Fibroblast of skin of right quadriceps (primary cell): ENCODE measurements at places on chromosomes 4 and X.

DNA sequence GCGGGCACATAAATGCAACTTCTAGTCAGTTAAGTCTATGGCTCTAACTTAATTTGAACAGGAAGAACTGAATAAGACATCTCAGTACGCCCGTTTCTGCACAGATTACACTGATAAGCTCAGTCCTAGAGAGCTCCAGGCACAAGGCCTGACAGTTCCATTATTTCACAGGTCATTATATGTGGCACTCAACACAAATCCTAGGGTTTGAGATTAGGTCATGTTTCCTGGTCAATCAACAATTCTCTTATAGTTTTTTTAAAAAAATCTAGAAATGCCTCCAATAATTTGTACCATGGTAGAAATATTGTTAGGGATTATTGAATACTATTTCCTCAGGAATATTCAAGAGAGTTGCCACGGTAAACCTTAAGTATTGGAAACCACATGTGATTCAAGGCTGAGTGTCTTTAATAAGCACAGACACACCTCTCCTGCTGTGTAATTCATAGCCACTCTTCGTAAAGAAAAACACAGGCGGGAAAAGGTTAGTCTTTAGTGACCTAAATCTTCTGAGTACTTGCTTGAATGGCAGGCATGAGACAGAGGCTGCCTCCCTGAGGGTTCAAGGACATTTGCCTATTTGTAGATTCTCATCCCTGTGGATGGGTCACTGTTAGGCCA is 342.9 kb upstream of the ADGRL3 start:
- DNase-seq, result no peak

GRCh38 chr4:54498661-54499111 is 159.1 kb upstream of the KIT start:
- DNase-seq, result peak; percentile 89

- no peak for DNase-seq
Observed at GRCh38 chr4:2322227-2322626, 60.3 kb upstream of the MXD4 start.

DNA sequence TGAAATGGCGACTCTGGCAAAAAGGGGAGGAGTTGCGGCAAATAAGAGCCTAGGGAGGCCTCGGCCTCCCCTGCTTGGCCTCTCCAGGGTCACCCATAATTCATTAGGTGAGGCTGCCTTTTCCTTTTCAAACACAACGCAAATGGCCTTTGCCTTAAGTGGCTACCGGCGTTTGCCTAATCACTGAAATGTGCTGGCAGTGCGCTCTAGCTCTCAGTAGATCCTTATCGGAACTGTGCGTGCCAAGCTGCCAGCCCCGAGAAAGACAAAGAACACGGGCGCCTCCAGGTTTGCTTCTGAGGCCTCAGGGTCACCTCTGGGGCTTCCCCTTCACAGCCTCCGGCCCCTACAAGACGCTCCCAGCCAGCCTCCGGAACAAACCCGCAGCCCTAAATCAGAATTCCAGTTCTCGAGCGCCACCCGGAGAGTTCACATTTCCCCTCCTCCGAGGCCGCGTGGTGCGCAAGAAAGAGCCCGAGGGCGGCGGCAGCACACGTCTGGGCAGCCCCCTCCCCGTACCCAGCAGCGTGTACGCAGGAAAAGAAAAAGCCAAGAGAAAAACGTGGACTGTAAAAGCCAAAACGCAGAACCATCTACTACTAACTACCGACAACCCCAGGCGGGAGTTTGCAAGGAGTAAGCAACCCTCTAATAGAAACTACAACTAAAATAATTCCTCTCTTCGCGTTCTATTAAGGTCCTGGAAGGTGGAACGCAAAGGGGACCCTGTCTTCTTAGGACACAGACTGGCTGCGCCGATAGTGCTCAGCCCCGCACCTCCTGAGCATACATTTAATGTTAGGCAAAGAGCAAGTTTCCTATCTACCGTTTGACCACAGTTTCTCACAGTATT is 76.5 kb upstream of the BCOR start:
- no peak for DNase-seq

DNA sequence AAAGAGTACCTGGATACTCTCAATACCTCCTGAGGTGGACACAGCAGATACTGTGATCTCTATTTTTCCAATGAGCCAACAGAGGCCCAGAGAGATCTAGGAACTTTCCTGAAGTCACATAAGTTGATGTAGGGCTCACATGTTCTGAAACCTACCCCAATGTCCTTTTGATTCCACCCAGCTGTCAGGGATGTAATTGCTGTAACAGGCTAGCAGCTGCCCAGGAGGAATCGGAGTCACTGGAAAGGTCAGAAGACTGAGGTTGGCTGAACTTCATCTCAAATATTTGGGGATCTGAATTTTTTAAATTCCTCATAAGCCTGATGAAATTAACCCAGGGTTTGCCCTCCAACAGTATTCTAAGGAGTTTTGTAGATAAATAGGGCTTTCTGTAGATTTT is 52.5 kb upstream of the PROM1 start:
- DNase-seq, result no peak

- DNase-seq, result peak; percentile 83
Observed at GRCh38 chrX:139881572-139881971, 51.3 kb downstream of the ATP11C start.

GRCh38 chr4:2786794-2787229 is 6.1 kb upstream of the SH3BP2 start:
- no peak for DNase-seq

DNA sequence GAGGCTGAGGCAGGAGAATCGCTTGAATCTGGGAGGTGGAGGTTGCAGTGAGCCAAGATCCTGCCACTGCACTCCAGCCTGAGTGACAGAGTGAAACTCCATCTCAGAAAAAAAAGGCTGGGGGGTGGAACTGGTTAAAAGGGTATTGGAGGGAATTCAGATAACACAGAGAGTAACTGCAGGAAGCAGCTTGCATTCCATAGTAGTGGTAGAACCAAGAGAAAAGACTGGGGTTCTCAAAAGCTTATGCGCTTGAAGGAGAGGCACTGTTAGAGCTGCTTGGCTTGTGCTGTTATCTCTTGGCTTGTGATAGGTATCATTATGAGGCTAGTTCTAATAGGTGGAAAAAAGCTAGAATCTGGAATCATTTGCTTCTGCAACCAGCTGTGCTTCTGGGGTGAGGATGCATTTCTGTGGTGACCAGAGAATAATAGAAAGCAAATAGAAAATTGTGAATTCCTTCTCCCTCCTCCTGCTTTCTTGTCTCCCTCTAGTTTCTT is 91.2 kb upstream of the ELOVL6 start:
- no peak for DNase-seq

DNA sequence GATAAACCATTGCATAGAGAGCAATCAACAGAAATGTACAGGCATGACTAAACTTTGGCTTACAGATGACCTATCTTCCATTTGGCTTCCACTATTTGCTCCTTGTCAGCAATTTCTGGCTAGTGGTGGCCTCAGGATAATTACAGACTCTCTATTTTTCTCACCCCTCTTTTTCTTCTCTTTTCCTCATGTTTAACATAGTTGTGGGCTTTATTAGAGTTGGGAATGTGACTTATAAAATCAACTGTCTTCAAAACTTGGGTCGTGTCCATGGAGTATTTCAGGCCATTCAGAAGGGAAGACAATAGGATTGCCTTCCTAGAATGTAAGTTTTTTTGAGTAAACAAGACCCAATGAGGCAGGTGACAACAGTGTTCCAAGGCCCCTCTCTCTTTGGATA is 236.2 kb downstream of the FRAS1 start:
- peak; percentile 90 for DNase-seq

DNA sequence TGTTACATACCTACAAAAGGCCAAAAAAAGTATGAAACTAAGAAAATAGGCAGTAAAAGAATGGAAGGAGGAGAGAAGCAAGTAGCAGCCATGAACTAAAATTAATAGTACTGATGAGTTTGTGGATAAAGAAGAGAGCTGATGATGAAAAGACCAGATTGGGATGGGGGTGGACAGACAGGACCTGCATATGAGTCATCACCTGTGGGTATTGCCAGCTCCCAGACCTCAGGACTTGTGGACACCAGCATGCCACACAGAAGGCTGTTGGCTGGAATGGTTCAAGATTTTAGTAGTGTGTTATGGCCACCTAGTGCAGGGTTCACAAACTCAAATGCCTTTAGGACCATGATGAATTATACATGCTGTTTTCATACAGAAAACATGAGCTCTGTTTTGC is 58.9 kb downstream of the ARX start:
- peak; percentile 2 for DNase-seq

GRCh38 chr4:55242506-55242905 is 103.5 kb upstream of the SRD5A3 start:
- no peak for DNase-seq

DNA sequence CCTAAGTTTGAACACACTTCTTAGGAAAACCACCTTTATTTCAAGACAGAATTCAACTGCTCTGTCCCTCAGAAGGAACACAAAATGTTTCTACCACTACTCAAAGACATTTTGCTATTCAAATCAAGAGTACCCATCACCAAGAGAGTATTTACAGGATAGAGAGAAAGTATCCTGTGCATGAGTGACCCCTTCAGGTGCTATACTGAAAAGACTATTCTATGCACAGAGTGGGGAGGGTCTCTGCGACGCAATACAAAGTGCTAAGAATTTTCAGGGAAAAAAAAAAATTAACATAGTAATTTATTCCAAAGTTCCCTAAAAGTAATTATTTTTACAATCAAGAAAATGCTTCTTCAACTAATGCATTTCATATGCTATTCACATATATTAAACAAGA is 346.4 kb upstream of the FAM241A start:
- DNase-seq, result no peak

DNA sequence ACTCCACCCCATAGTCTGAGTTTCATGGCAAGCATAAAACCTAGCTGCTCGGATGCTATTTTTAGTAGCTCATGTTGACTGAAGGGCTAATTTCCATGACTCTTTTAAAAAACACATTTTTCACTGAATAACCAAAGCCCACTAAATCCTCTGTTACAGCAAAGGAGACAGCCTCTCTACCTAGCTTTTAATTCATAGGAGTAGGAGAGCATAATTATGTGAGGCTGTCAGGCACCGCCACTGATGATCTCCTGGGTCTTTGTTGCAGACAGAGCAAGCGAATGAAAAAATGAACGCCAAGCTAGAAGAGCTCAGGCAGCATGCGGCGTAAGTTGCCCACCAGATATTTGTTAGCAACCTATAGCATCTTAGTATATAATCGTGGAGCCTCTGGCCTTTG is 53.5 kb downstream of the KIF4A start:
- DNase-seq, result no peak

DNA sequence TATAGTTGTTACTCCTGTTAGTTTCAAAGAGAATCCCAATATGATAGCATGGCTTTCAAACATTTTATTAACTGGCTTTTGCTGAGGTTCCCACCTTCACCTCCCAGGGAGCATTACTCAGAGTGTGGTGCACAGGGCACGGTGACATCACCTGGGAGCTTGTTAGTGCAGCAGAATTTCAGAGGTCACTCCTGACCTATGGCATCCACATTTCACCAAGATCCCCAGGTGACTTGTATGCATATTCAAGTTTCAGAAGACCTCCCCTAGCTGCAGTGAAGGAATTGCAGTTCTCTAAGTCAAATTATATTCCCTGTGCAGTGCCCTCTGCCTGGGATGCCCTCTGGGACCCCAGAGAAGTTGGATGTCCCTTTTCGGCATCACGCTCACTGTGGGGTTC is 29.7 kb upstream of the LNX1 start:
- DNase-seq, result no peak

DNA sequence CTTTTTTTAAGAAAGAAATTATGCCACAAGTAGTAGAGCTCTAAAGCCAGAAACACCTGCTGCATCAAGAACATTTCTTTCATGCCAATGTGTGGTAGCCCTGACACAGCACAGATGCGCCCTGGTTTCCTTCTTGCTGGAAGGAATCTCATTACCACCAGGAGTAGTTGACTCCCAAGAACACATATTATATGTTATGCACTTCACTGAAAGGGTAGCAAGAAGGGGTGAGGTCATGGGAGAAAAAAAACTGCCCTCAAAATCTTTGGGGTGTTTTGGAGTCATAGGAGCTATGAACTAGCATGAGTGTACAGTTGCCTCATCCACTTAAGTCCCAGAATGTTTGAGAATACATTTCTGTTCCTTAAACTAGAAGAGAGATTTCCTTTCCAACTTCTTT is 185.8 kb upstream of the C1QTNF7 start:
- DNase-seq, result no peak

GRCh38 chr4:89586318-89586717 is 250.6 kb downstream of the SNCA start:
- DNase-seq, result no peak

GRCh38 chrX:29231800-29232199 is 644.6 kb downstream of the IL1RAPL1 start:
- no peak for DNase-seq

DNA sequence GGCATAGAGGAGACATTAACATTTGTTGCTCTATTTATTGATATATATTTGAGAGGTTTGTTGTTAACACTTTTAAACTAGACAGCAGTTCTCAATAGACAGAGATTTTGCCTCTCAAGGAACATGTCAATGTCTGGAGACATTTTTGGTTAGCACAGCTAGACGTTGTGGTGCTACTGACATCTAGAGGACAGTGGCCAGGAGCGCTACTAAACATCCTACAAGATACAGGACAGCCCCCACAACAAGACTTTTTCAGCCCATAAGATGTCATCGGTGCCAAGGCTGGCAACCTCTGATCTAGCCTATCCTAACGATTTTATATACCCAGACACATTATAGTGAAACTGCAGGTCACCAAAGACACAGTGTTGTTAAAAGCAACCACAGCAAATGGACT is 18.4 kb upstream of the CTSO start:
- peak; percentile 36 for DNase-seq

- DNase-seq, result peak; percentile 84
Observed at GRCh38 chrX:2614911-2615310, 76.2 kb upstream of the CD99 start.

DNA sequence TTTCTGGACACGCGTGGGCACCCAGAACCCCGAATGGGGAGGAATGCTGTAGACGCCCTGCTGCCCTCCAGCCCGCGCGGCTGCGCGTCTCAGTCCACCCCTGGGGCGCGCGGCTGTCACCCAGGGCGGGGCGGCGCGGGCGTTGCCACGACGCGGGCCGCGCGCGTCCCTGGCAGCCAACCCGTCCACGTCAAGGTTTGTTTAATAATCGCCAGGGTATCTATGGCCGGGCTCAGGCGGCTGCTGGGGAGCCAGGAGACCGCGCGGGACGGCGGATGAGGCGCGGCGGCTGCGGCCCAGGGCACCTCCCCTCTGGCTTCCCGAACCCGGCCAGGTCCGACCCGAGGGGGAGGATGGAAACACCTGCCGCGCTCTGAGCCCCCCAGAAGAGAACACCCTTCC is at the start of gene SPATA18:
TSS of gene SPATA18 (plus strand) at position 92 of the 402 bp plus-strand sequence. CDS start 401 bp downstream, outside the sequence.
- DNase-seq, result no peak

GRCh38 chr4:112655270-112655669 is 18.3 kb downstream of the LARP7 start:
- no peak for DNase-seq

DNA sequence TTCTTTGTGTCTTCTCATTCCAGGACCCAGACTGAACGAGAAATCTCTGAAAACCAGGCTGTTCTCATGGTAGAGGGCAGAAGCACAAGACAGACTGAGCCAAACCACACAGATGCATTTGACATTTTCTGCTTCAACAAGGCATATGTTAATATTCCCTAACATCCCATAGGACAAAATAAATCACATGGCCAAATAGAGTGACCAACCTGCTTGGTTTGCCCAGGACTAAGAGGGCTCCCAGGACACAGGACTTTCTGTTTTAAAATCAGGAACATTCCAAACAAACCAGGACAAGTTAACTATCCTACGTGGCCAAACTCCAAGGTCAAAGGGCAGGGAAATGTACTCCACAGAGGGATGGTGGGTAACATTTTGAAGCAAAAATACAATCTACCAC is 11.7 kb downstream of the CTPS2 start:
- DNase-seq, result no peak

GRCh38 chr4:13778367-13778766 is 150.8 kb upstream of the BOD1L1 start:
- DNase-seq, result no peak

GRCh38 chr4:7779432-7779768 is 160.3 kb downstream of the AFAP1 start:
- DNase-seq, result peak; percentile 53
